Activated CD8-positive, alpha-beta memory T cell treated with anti-CD3 and anti-CD28 coated beads, Interleukin-2, amount 10 ng/mL, durations not matched to agents 7 days and 5 days (primary cell): ENCODE measurements at places on chromosomes 13 and 19.

GRCh38 chr13:106595625-106596024 lies 27.7 kb upstream of the ARGLU1 start:
- no peak for DNase-seq

GRCh38 chr13:110306340-110306959 lies 507 bp downstream of the COL4A1 start:
- DNase-seq = no peak

DNA sequence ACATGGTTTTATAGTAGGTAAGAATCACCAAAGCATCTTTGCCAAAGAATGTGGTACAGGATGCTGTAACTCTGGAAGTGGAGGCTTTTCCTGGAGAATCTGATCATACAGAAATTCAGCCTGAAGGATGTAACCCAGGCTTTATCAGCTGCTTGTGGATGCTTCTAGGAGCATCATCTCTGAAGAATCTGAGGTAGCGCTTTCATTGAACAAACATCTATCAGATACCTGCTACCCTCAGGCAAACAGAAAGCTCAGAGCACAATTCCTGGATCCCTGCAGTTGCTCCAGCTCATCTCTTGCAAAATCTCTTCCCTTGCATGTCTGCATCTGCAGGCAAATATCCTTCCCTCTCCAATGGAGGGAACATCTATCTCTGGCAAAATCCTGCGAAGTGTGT lies 9.3 kb downstream of the FAM124A start:
- DNase-seq = no peak

DNA sequence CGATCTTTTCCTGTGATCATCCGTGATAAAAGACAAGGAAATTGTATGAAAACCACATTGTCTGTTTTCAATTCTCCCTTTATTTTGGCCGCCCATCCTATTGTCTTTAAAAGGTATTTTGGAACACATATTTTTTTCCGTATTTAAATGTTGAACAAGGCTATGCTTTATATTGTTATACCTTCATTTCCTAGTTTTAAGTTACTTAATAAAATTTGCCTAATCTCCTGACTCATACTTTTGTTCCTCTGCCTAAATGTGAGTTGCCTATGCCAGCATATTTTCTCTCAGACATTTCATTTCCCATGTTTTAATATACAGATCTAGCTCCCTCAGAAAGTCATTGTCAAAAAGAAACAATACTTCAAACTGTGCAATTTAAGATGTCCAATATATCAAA lies 104.2 kb downstream of the SLITRK6 start:
- DNase-seq = no peak

DNA sequence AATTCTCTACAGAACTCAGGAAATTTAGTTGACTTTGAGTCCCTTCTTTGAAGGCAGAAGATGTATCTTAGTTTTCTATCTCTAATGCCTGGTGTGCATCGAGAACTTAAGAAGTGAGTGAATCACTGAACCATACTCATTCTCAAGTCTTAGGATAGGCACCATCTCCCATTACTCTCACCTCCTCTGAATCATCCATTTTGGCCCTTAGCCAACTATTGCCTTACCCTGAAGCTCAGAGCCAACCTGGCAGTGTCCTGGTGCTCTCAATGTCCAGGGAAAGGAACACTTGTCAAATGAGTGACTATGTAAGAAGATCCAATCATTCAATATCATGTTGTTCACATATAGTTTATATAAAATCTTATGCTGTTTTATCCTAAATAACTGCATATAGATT lies 146.6 kb downstream of the RGCC start:
- DNase-seq = no peak

GRCh38 chr19:47436712-47437401 lies 17.5 kb upstream of the MEIS3 start:
- DNase-seq = peak; percentile 86

GRCh38 chr13:44818428-44818827 lies 170.8 kb downstream of the NUFIP1 start:
- no peak for DNase-seq

GRCh38 chr13:34076943-34077703 lies 259.2 kb downstream of the RFC3 start:
- DNase-seq = no peak

DNA sequence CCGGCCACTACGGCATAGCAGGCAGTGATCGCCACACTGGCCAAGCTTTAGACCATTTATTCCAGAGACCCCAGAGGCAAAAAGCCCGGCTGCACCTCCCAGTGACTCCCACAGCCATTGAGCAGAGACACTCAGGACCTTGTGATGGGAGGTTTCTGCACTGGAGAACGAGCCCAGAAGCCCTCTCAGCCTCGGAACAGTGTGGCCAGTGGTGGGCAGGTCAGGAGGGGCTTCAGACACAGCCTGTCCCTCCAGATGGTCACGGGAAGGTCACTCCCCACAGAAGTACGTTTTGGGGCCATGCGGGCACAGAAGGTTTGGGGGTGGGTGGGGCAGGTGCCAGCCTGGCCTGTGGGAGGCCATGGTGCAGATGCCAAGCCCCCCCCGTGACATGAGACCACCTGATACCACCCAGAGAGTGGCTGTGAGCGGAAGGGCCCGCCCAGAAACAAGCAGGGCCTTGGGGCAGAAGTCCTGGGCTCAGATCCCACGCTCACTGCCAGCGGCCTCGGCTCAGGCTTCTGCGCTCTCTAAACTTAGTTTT lies 599 bp upstream of the F10 start:
- DNase-seq = no peak

GRCh38 chr19:52398081-52398441 lies 412 bp downstream of the ZNF528 start:
- peak; percentile 42 for DNase-seq

- DNase-seq = no peak
These were observed 2.0 kb downstream of the TTC9B start for GRCh38 chr19:40216013-40216776.

DNA sequence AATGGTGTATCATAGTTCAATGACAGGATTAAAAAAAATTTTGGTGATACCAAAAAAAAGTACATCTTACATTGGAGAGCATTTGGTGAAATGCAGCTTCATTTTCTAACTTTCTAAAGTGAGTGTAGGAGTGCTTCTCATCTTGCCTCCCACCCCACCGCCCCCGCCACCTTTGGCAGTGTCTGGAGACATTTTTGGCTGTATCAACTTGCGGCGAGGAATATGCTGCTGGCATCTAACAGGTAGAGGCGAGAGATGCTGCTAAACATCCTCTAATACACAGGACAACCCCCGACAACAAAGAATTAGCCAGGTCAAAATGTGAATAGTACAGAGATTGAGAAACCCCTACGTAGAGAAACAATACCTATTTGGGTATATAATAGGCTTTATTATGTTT lies 1.7 kb downstream of the DLEU7 start:
- no peak for DNase-seq

DNA sequence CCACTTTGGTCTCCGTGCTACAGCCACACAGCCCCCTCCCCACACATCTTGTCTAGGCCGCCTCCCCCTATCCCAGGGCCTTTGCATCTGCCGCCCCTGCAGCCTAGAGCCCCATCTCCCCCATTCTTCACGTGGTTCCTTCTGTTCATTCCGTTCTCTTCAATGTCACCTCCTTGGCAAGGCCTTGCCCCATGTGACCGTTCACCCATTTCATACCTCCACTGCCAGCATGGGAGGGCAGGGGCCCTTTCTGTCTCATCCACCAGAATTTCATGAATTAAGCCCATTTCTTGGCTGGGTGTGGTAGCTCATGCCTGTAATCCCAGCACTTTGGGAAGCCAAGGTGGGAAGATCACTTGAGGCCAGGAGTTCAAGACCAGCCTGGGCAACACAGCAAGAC lies 15.7 kb upstream of the HNRNPM start:
- DNase-seq = no peak

GRCh38 chr19:31118287-31118955 lies 230.8 kb downstream of the TSHZ3 start:
- DNase-seq = no peak

- no peak for DNase-seq
These were observed 7.4 kb downstream of the BRD4 start for GRCh38 chr19:15324791-15325519.

GRCh38 chr19:18667531-18668251 lies 15.8 kb upstream of the CRTC1 start:
- no peak for DNase-seq

DNA sequence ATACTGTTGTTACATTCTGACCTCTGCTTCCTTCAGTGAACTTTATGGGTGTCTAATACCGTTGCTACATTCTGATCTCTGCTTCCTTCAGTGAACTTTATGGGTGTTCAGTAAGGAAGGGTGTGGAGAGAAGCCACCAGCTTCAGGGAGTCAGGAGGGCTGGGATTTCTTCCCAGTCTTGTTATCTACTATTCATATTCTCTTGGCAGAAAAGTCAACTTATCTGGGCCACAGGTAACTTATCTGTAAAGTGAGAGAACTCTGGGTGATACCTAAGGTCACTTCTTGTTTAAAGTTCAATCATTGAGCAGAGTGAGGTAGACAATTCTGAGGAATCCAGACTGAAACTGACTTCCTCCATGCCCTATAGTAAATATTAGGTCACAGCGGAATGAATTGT lies 71.2 kb upstream of the STK24 start:
- no peak for DNase-seq

- DNase-seq = no peak
These were observed 11.0 kb downstream of the XAB2 start for GRCh38 chr19:7618348-7618747.

DNA sequence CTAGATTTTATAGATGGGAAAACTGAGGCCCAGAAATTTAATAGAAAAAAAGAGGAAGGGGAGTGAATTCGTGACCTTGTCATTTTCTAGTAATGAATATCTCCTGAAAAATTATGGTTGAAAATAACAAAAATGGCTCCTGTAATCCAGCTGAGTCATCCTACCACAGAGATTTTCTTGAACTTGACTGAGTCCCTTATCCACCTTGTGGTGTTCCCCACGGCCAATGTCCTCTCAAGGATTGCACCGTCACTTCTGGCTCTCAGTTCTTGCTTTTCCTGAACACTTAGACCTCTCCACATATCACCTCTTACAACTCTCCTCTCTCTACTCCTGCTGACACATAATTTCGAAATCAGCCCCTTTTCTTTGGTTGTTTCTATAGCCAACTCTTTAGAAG lies 1.2 kb upstream of the KATNAL1 start:
- no peak for DNase-seq

DNA sequence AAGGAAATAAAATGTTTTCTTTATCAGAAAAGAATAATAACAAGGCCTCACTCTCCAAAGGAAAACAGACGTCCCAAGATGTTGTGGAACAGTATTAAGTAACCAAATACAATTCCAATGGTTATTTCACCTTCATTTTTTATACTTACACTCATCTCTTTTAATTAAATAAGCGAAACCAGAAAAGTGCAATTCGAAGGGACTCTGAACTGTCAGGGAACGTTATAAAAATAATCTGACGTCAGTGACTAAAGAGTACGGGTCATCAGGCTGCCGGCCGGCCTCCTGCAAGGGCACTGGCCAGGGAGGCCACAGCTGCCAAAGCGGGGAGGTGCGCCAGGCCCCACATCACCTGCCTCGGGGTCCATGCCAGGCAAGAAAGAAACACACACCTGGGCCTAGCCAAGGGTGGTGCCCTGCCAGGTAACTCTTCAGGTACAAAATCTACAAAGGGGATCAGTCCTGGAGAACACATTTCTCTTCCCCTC lies 61.2 kb downstream of the CDADC1 start:
- no peak for DNase-seq

GRCh38 chr13:29515372-29515771 lies 80.1 kb downstream of the SLC7A1 start:
- no peak for DNase-seq

GRCh38 chr13:112990783-112991182 lies 21.8 kb downstream of the MCF2L start:
- no peak for DNase-seq

DNA sequence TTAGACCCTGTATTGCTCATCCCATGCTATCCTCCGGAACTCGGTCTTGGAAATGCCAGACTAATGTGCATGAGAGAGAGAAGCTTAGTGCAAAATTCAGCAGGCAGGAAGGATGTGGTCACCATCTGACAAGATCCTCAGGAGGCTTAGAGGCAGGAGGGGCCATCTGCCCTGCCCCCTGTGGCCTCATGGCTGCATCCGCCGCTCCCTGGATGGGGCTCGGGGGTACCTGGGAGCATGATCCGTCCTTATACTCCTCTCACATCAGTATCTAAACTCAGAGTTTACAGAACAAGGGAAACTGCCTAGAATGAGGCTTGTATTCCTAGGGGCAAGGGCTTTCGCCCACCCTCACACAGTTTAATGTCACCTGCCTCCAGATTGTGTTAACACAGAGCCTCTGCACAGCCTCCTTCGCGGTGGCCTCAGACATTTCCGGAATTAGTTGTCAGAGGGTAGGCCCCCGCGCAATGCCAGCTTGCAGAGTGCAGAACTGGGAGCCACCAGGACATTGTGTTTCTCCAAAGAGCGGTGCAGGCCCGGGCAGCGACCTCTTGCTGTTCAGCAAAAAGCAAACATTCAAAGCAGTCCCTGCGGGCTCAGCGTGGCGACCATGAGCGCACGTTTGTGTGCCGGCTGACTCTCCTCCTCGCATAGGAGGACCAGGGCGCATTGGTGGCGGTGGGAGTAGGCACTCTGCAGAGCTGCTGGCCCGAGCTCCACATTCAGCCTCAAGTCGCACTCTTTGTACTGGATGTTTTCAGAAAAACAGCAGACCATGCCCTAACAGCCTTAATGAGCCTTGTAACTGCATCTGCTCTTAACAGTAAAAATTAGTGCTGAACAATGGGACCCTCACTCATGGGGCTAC lies 39.1 kb downstream of the GPR12 start:
- DNase-seq = peak; percentile 75

GRCh38 chr19:10872546-10873107 lies 1.3 kb downstream of the CARM1 start:
- no peak for DNase-seq

DNA sequence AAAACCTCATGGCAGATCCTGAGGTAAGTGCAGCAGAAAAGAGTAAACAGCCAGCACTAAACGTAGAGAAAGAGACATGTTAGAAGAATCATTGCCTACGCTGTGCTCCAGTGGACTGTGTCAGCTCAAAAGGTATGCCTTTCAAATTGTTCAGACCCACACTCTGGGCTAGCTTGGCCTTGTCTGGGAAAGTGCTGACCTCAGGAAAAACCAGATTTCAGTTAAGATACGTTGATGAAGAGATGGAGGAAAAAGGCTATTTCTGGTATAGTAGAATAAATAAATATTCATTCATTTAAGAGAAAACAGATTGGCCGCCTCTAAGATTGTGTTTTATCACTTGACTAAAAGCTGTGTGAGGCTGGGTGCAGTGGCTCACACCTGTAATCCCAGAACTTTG lies 9.6 kb upstream of the SUCLA2 start:
- DNase-seq = no peak

- no peak for DNase-seq
These were observed 6.0 kb downstream of the KANK2 start for GRCh38 chr19:11191273-11191755.

GRCh38 chr19:33310606-33311325 lies 8.4 kb upstream of the CEBPA start:
- DNase-seq = no peak
